ENCODE measurements at places on chromosomes 16 and 17. TPM values are rescaled to one million over a fixed set of nuclear protein-coding genes. Genes with fewer than 3 reads are reported as not detected.
A peak's percentile ranks its signal among the peaks of the same experiment; 100 is the strongest.

- no peak for DNase-seq
Observed at GRCh38 chr17:33015716-33016346, 24.2 kb downstream of the SPACA3 start.

GRCh38 chr16:2511128-2511800, 2.5 kb upstream of the ATP6V0C start:
- DNase-seq, result peak; percentile 71

GRCh38 chr17:74325743-74326379, at the start of gene KIF19:
Gene KIF19 (plus strand): TSS chr17:74326226. CDS start chr17:74326350, 124 bp downstream.
- no peak for DNase-seq

- no peak for DNase-seq
Observed at GRCh38 chr16:46700048-46700447, 10.6 kb downstream of the ORC6 start.

Gene SLC52A1
- total RNA-seq, result not detected

- DNase-seq, result peak; percentile 11
Observed at GRCh38 chr16:80518436-80518835, 22.4 kb upstream of the DYNLRB2 start.

DNA sequence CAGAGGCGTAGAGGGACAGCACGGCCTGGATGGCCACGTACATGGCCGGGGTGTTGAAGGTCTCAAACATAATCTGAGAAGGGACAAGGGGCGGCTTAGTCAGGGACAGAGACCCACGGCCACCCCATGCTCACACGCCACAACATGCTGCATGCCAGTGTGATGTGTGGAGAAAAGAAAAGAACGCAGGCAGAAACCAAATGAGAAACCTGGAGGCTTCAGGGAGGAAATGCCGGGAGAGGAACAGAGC, 1.1 kb downstream of the ACTG1 start:
- peak; percentile 35 for DNase-seq

- no peak for DNase-seq
Observed at GRCh38 chr17:51687887-51688286, 427.5 kb downstream of the UTP18 start.

DNA sequence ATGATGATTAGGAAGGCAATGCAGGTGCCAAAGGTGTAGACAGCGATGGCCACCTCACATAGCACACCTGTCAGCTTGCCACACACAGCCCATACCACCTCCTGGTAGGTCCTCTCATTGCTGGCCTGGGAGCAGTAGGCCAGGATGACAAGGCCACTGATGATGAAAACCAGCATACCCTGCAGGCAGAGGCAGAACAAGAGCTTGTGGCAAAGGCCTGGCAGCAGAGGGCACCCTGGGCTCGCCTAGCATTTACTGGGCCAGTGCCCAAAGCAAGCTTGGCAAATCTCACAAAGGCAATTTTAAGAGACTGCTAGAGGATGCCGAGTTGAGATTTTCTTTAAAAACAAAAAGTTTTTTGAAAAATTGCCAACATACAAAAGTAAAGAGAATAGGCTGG, 5.9 kb downstream of the SLC38A7 start:
- DNase-seq, result no peak

DNA sequence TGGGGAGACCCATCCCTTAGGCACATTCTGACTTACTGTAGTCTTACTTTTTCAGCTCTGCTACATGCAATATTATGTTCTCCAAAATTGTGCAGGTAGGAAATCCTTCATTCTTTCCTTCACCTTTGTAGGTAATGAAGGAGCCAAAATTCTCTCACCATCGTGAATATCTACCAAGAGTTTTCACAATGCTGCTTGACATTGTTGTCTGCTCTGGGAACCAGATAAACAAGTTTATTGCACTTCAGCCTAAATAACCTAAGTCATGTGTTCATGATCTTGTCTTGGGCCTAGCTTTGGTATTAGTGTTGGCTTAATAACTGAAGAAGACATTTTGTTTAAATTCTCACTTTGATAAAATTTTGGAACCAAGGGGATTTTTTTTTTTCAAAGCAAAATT, 110.8 kb upstream of the ELAC2 start:
- no peak for DNase-seq

Gene MEFV
- not detected for total RNA-seq

GRCh38 chr16:77974883-77975282, 47.5 kb upstream of the CLEC3A start:
- DNase-seq, result no peak

Gene IQCK
- total RNA-seq, result 5.4 TPM

Gene SMIM5
- not detected for total RNA-seq

DNA sequence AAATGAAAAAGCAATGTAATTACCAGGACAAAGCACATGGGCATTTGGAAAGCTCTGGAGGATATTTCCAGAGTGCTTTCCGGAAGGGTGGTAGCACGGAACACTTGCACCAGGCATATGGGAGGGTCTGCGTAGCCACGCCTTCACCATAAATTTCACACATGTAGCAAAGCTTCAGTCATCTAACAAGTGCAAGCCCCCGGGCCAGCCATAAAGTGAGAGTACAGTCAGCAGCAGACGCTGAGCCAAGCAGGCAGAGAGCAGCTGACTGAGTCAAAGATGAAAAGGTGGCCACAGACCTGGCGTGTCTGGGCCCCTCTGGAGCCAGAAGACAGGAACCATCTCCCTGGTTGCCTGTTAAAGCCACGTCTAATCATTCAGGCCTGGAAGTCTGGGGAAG, 130.6 kb downstream of the SEC14L1 start:
- DNase-seq, result no peak

- DNase-seq, result no peak
Observed at GRCh38 chr17:67868176-67868575, 42.9 kb downstream of the BPTF start.

GRCh38 chr16:79712276-79712675, 111.7 kb upstream of the MAF start:
- DNase-seq, result no peak

Gene HS3ST3B1
- 4.3 TPM for total RNA-seq

DNA sequence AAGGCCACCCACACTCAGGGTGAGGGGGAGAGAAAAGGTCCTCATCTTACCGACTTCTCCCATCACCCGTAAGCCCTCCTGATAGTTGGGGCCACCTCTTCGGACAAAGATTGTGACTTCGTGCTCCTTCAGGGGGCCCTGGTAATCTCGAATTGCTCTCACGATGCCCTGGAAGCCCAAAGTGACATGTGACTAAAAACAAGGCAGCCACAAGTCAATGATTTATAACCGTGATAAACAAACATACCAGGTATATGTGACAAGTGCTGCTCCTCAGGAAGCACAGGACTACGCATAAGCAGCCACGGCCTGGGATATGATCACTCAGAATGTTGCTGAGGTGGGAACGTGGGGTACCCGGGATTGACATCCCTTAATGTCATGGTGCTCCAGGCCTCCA, 17.1 kb downstream of the ACLY start:
- no peak for DNase-seq

Gene SLC13A2
- total RNA-seq, result not detected

Gene CORO1A
- total RNA-seq, result 7.2 TPM

Gene MEOX1
- total RNA-seq, result 0.83 TPM

Gene KRTAP4-1
- total RNA-seq, result not detected

DNA sequence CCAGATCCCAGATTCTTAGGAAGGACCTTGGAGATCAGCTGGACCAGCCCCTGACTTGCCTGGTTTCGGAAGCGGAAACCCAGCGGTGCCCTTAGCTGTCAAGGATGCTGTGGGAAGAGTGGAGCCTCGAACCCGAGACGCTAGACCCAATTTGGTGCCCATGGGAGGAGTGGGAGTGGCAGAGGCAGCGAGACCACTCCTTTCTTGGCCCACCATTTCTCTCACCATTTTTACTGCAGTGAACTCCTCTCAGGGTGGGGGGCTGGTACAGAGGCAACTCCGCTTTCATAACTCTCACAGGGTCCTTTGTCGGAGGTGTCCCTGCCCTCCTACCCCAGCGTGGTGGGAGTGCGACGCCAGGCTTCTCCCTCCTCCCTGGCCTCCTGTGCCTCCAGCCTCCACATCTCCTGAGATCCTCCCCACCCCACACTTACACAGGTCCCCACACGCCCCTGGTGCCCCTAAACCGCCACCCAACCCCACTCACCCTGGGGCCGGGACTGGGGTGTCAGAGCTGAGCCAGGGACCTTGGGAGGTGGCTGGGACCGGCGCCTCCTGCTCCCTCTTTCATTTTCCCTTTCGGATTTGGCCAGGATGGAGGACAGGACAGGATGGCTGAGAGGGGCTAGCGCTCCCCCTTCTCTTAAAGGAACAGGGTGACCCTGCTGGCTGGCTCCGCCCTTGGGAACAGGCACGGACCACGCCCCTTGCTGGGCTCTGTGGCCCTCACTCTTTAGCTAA, at the start of gene GJD3:
TSS of gene GJD3 (minus strand) at position 617 of the 741 bp plus-strand sequence. CDS start 922 bp downstream, outside the sequence.
- no peak for DNase-seq

DNA sequence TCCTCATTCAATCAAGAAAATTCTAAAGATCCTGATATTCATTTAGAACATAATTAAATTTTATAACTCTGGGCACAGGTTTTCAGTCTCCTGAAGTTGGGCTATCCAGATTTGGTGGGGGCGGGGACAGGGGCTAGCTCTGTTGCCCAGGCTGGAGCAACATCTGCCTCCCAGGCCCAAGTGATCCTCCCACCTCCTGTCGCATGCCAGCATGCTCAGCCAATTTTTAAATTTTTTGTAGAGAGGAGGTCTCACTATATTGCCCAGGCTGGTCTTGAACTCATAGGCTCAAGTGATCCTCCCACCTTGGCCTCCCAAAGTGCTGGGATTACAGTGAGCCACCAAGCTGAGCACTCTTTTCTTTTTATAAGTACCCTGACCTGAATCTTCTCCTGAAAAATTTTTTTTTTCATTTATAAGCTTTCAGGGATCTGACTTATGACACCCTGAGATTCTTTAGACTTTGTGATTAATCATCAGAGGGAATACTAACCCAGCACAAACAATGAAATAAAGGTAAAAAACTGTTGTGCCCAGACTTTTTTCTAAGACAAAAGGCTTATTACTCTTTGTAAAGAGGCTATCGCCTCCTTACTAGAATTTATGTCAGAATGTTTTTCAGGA, 62.6 kb downstream of the TUBD1 start:
- peak; percentile 63 for DNase-seq

- DNase-seq, result peak; percentile 24
Observed at GRCh38 chr17:33142705-33143299, 150.3 kb downstream of the ASIC2 start.

Gene MKS1
- total RNA-seq, result 8.9 TPM

DNA sequence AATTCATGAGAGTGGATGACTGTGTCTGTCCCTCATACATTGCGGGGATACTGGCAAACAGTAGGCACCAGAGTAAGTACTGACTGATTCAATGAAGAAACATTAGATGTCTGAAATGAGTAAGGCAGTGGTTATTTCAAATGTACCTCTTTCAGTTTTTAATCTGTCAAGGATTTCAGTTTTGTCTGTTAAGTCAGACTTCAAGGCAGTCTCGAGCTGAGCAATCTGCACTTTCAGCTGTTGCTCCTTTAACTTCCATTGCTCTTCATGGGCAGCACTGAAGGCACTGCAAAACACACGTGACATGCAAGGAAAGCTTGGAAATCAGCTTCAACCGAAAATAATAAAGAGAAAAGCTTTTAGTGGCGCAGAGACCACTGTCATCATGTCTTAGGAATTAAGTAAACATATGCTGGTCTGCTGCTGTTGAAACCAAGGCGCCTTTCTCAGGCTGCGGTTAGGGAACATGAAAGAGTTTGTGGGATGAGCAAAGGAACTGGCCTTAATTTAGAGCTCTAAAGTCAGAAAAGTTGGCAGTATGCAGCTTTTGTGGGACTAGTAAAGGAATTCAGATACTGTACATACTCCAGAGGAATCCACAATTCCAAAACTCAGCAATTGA, 38.8 kb downstream of the RPGRIP1L start:
- peak; percentile 84 for DNase-seq

GRCh38 chr17:71919186-71919585, 201.6 kb upstream of the SOX9 start:
- no peak for DNase-seq

DNA sequence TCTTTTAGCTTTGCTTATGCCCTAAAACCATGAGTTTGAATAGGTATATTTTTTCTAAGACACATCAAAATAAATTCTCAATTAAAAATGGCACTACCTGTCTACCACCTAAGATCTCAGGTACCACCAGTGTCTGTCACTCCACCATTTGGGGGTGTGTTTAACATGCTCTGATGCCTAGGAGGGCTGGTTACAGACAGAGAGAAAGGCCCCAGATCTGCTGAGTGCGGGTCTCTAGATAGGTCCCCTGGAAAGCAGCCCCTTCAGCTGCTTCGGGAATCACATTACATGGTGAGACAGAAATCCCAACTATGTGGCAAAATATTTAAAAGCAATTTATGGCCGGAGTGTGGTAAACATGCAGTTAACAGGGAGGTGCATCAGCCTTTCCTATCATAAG, 653 bp upstream of the VAC14 start:
- DNase-seq, result no peak

GRCh38 chr16:76653390-76654026, 376.3 kb downstream of the CNTNAP4 start:
- DNase-seq, result peak; percentile 28

Gene SLC6A2
- total RNA-seq, result not detected

- DNase-seq, result no peak
Observed at GRCh38 chr17:64254755-64255154, 8.3 kb downstream of the TEX2 start.

DNA sequence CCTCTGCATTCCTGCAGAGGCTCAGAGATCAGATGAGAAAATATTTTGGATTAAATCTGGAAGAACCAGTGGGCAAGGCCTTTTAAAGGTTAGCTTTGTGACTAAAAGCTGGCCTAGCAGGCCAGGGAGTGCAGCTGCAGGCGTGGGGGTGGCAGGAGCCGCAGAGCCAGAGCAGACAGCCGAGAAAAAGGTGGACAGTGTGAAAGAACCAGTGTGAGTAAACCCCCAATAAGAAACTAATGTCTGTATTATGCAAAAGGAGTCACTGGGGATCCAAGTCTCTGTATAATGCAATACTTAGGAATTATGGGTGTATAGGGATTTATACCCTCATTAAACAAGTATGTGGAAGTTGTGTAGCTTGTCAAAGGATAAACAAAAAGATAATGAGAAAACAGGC, 21.4 kb upstream of the SPACA3 start:
- no peak for DNase-seq

DNA sequence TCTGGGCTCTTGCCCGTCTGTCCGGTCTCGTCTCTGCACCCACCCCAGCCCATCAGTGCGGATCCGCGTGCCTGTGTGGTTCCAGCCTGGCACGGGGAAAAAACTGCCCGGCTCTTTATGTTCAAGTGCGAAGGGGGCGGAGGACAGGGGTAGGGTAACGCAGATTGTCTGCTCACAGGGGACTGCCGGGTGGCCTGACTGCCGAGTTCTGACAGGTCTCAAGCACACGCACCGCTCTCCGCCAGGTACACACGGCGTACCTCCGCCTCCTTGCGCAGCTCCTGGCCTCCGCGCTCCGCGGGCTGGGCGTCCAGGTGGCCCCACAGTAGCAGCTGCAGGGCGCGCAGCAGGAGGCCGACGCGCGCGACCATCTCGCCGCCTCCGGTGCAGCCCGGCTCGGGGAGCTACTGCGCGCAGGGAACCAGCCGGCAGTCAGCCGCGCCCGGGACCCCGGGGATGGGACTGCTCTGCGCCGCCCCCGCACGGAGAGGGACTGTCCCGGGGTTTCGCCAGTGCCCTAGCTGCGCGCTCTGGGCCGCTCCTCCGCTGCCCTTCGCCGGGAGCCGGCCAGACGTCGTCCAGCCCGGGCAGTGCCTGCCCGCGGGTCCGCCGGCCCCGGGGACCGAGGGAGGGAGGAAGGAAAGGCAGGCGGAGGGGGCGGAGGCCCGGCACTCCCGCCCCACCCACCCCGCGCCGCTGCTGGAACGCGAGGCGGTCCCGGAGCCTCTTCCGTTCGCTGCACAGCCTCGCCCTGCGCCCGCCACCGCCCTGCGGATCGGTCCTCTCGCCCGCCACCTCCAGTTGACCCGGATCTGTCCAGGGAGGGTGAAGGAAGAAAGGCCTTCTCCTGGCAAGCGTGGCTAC, at the start of gene MMP28:
TSS of gene MMP28 (minus strand) at position 635 of the 864 bp plus-strand sequence. CDS start at position 371, 264 bp downstream.
- no peak for DNase-seq

GRCh38 chr16:23508589-23509440, 1.5 kb downstream of the GGA2 start:
- no peak for DNase-seq

Gene CD300H
- not detected for total RNA-seq

All from IMR-90 (cell line).